ENCODE measurements at places on chromosomes 3 and 15.

GRCh38 chr3:115990669-115991068 is 367.4 kb downstream of the GAP43 start:
- DNase-seq = no peak

DNA sequence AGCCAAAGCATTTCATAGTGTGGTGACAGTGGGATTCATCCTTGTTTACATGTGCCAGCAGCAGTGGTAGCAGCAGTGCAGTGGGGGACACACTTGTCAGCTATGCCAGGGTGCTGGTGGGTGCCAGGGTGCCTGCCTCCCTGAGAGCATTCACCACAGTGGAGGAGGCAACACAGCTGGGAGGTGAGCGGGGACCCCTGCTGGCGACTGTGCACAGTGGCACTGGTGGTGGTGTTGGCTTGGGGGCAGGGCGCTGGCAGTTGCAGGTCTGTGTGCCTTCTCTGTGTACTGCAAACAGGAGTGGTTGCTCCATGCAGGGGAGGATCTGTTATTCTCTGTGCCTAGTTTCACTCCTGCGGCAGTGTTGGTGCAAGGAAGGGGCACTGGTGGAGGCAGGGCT is 41.2 kb downstream of the CEP63 start:
- DNase-seq = no peak

DNA sequence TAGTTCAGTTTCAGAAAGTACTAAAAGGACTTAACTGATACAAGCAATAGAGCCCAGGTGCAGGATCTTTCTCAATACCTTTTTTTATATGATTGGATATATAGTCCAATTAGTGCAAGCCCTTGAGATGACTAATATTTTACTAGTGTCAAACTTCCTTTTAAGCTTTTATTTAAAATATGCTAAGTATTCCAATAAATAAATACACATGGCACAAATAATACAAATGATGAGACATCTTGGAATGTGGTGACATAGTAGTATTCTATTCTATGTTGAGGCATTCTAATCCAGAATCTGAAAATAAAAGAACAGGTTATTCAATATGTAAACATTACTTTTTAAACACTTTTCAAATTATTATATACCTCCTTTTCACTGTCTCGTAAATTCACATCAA is 670.0 kb downstream of the SI start:
- no peak for DNase-seq

- peak; percentile 42 for DNase-seq
Observed at GRCh38 chr15:81337713-81338157, 13.8 kb upstream of the STARD5 start.

GRCh38 chr3:16496008-16496407 is 17.5 kb downstream of the RFTN1 start:
- DNase-seq = no peak

DNA sequence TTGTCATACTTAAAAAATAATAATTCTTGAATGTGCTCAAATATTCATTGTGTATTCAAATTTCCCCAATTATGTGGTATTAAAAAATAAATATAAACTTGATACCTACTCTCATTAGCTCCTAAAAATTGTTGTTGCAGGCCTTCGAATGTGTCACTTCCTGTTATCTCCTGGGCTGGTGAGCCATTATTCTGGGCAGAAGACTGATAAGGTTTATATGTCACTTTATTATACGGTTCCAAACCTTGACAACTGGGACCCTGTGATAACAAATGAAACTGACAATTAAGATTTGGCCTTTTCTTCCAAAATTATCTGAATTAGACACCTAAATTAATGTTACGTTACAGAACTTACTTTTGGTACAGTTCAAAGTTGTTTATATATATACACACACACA is 15.0 kb downstream of the CEP152 start:
- DNase-seq = no peak

- no peak for DNase-seq
Observed at GRCh38 chr15:62357431-62357830, 192.3 kb upstream of the C2CD4B start.

GRCh38 chr15:48634893-48635292 is 10.6 kb downstream of the FBN1 start:
- DNase-seq = no peak

GRCh38 chr15:78056714-78057269 is 20.7 kb downstream of the TBC1D2B start:
- no peak for DNase-seq

- DNase-seq = peak; percentile 1
Observed at GRCh38 chr15:66071160-66071920, 182.2 kb downstream of the MEGF11 start.

GRCh38 chr15:64928626-64929220 is 17.0 kb downstream of the ANKDD1A start:
- DNase-seq = no peak

DNA sequence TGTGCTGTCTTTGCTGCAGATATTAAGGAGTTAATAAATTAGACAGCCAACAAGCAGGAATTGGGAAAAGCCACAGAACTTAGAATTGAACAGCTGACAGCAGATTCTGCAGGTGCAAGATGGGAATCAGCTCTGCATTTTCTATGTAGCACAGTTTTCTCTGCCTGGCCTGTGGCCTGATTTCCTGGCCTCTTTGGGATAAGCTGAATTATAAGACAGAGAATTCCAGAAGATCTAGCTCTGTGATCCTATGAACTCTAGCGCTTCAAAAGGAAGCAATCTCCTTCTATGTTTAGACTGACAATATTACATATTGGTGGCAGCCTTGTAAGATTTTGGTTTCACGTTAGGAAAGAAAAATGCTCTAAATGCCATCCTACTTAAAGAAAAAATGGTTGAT is 24.0 kb upstream of the SOX2 start:
- no peak for DNase-seq

Data from astrocyte of the cerebellum (primary cell).